HCEC 1CT (cell line): ENCODE measurements at places on chromosomes 4 and X.
A peak's percentile ranks its signal among the peaks of the same experiment; 100 is the strongest.

DNA sequence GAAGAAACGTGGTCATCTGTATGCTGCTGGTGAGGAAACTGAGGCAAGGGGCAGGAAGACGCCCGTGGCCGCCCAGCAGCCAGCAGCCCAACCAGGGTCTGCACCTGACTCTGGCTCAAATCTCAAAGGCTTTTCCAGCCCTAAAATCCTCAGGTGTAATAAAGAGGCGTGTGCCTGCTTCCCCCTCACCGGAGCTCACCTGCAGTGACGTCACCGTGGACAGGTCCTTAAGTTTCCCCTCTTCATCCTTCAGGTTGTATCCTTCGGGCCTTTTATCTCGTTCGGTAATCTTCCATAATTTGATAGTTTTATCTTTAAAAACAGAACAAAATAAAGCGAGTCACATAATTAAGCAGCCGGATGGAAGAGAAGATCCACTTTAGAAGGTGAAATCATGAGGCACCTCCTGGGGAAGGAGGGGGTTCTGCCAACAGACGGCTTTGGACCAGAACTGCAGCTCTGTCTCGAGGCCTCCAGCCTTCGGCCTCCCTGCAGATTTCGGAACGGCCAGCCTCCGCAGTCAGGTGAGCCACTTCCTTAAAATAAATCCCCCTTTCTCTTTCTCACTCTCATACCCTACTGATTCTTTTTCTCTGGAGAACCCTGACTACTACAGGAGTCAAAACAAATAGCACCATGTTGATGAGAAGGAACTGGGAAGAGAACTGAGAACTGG is 96.7 kb downstream of the PPP2R2C start:
- no peak for DNase-seq

DNA sequence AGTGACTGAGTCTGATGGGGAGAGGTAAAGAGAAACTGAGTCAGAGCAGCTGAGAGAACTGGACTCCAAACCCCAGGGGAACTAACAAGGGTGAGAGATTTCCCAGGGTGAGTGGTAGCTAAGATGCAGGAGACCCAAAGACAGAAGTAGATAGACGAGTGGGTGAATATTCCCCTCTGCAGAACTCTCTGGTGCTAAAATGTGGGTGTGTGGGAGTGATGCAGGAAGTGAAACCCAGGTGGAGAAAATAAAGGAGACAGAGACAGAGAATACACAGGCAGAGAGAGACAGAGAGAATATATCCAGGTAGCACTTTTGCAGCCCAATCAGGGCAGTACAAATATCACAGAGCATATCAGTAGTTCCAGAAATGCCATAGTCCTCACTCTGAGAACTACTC is 212.5 kb upstream of the ZIC3 start:
- DNase-seq: no peak

DNA sequence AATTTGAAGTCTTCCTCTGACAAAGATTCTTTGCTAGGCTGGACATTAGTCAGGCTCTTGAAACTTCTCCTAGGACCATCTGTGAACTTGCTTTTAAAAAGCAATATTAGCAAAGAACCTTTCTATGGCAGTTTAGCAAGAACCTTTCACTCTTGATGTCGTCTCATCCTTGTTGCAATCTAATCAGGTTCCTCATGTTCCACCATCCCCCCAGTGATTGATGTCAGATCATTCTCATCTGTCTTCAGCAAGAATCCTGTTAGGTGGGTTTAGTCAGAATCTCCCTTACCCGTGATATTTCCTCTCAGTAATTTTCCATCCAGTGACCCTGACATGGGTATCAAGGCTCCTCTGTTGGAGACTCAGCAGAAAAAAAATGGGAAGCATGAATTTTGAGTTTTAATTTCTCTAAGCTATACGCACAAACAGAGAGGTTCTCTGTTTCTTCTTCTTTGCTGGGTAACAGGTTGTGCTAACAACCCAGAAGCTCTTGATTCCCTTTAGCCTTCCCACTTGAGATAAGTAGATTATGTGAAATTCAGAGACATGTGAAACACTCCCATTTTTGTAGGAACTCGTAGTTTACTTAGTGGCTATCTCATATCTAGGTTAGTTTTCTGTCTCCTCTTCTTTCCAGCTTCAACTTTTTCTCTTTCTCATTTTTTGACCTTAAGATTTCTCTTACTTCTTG is 507.4 kb downstream of the C4orf33 start:
- no peak for DNase-seq

DNA sequence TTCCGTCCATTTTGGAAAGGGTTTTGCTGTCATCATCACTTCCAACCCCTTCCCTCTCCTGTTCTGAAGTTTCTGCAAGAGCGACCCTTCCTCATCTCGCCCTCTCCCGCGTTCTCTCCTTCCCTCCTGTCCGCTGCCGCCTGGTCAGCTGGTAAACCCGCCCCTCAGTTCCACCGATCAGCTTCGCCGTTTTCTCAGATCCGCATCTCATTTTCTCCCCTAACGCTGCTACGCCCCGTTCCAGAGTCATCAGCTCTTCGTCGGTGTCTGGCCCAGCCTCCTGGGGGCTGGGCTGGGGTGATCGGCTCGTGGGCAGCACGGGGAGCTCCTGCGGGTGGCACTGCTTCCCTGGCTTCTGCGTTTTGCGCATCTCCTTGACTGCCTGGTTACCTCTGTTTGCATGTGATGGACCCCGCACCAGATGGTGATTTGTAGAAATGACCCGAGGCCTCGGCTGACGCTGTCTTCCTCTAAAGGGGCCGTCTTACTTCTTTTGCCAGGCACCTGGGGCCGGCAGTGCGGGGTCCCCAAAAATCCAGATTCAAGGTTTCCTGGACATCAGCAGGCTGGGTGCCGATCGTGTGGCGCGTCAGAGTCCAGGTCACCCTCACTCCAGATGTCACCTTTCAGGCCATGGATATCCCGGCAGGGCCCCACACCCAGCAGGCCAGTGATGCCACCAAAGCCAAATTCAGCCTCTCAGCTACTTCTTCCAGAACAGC is 13.4 kb downstream of the CTBP1 start:
- DNase-seq: no peak

GRCh38 chr4:128582427-128582870 is 227.1 kb upstream of the JADE1 start:
- no peak for DNase-seq

DNA sequence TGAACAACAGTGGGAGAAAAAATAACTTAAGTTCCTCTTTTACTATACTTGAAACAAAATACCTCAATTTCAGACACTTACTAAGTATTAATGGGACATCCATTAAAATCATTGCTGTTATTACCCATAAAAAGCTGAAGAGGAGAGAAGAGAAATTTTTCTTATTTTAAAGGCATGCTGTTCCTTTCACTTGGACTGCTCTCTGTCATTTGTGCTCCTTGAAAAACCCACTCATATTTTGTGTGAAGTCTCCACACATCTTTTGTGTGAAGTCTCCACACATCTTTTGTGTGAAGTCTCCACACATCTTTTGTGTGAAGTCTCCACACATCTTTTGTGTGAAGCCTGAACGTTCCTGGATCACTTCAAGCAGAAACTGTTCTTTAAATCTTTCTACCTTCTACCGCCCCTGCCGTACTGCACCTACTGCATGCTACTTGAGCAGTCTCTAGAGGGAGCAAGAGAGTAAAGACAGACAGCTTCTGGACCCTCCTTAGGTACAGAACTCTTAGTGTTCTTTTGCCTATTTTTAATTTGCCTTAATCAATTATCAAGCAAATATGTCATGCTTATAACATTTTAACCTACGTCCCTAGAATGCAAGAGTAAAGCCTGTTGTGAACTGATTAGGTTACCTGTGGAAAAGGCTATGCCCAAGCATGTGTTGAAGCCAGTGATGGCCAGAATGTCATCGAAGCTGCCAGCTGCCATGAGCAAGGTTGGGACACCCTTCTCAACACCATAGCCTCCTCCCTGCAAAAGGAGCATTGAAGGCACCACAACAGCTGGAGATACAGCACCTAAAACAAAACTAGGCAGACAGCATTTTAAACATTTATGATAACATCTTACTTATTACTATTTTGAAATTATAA is 27.1 kb upstream of the SLC9B1 start:
- DNase-seq: peak; percentile 2

- DNase-seq: no peak
These were observed 196.4 kb downstream of the QDPR start for GRCh38 chr4:17315459-17315858.

GRCh38 chrX:131264053-131264452 is 25.1 kb downstream of the IGSF1 start:
- DNase-seq: no peak

DNA sequence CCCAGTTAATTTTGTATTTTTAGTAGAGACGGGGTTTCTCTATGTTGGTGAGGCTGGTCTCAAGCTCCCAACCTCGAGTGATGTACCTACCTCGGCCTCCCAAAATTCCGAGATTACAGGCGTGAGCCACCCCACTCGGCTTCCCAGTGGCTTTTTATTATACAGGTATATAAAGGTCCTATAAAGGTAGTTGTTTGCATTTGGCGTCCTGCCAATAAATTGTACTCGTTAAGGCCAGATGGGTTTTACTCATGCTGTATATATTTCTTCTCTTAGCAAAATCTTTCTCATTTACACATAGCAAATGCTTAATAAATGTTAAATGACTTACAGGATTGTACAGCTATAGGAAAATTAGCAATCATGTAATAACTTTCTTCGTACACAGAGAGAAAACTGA is 6.9 kb downstream of the SHROOM3 start:
- DNase-seq: no peak

- no peak for DNase-seq
These were observed 67.0 kb downstream of the UCHL1 start for GRCh38 chr4:41323706-41324105.

- DNase-seq: no peak
These were observed 55.9 kb upstream of the LEF1 start for GRCh38 chr4:108224611-108225053.

GRCh38 chrX:31223817-31224216 is 152.0 kb upstream of the FTHL17 start:
- DNase-seq: peak; percentile 66

GRCh38 chr4:99816545-99817308 is at the start of gene DAPP1:
Gene DAPP1 (plus strand): TSS chr4:99816827. CDS start chr4:99816914, 87 bp downstream.
- DNase-seq: no peak

DNA sequence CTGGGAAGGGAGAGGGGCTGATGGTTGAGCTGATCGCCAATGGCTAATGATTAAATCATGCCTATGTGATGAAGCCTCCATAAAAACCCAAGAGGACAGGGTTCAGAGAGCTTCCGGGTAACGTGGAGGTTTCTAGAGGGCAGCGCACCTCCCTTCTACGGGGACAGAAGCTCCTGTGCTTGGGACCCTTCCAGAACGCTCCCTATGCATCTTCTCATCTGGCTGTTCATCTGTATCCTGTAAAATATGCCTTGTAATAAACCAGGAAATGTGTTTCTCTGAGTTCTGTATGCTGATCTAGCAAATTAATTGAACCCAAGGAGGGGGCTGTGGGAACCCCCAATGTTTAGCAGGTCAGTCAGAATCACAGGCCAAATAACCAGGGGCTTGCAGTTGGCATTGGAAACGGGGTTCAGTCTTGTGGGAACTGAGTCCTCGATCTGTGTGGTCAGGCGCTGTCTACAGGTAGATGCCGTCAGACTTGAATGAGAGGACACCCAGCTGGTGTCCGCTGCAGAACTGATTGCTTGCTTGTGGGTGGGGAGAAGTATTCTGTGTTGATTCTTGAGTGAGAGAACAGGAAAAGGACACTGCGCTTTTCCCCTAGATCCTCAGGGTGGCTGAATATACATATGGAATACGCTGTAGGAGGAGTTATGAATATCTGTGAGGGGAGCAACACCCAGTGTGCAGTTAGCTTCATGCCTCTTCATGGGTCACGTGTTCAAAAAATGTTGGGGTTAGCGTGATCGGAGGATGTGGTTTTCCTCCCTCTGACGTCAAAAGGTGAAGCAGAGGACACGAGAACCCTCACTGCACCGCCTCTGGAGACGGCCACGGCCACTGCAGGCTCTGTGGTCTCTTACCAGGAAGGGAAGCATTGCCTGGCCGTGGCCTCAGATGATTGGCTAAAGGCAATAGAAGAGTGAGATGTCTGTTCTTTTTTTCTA is 29.2 kb downstream of the HTT-AS start:
- no peak for DNase-seq

GRCh38 chr4:109266891-109267290 is 35.6 kb downstream of the COL25A1 start:
- DNase-seq: no peak

- no peak for DNase-seq
These were observed 59.7 kb downstream of the RAI2 start for GRCh38 chrX:17801431-17801830.

GRCh38 chr4:89586318-89586717 is 250.6 kb downstream of the SNCA start:
- DNase-seq: no peak

DNA sequence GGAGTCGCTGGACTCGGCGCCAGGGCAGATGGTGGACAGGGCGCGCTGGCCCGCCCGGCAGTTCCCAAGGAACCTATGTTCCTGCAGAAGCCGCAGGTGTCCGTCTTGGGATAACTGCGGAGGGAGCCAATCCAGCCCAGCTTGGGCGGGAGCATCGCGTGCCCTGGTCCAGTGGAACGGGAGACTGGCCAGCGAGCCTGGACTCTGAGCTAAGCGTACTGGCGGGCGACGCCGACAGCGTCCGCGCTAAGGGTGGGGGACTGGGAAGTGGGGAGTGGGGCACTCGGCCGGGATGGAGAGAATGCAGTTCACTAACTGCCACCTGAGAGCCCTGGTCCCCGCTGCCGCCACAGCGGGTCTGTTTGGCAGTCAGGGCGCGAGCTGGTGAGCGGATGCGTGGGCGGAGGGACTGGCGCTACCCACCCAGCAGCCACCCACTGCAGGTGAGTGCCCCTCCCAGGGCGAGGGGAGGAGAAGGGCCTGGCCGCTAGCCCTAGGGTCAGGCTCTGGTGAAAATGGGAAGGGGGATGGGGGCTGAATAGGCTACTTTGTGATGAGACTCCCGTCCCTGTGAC is 1.3 kb upstream of the MAMLD1 start:
- no peak for DNase-seq

DNA sequence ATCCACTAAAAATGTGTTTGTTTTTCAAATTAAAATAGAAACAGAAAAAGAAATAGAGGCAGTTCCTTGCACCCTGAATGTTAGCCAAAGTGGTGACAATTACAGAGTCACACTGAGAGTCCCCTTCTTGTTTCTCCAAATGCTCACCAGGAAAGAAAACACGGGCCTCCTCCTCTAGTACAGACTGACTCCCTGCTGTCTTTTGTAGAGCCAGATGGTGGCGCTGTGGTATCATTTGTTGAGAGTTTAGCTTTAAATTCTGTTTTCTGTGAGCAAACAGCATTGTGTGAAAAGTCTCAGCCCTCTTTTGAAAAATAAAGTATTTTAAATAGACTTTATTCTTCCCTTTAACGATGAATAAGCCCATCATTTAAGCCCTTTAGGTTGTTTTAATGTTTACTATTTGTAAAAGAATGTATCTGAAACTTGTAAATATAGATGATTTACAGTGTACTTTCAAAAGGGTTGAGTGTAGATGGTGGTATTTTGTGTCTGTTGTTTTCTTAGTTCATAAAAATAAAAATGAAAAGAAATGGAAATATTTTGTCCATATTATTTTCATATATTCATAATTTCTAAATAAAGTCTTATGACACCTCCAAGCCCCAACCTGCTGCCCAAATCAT is 36.9 kb upstream of the ATOH1 start:
- DNase-seq: peak; percentile 5
